SK-N-SH (cell line): ENCODE measurements at places on chromosomes 6 and 20. TPM values are rescaled to one million over a fixed set of nuclear protein-coding genes. Genes with fewer than 3 reads are reported as not detected.

DNA sequence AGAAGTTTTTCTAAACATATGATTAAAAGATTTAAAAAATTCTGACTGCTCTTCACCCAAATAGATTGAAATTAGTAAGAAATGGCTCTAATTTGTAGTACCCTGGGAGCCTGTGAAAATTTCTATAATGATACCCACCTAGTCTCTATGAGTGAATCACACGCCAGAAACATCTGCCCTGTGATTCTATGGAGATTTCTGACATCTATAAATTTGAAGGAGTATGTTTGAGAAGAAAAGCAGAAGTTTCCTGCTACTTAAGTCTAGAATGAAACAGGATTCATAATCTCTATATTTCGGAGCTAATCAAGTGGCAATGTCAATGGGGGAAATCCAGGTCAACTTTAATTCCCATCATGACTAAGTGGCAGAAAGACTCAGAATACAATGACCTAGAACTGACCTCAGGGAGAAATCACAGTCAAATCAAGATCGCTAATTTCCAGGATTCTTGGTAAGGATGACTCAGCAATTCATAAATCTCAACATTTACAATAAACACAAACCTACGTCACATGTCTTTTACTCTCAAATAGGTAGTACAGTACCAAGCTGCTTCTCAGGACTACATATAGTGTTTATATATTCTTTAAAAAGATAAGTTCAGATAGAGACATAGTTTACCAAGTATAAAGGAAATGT is 186.2 kb upstream of the TNFAIP3 start:
- DNase-seq, result no peak

DNA sequence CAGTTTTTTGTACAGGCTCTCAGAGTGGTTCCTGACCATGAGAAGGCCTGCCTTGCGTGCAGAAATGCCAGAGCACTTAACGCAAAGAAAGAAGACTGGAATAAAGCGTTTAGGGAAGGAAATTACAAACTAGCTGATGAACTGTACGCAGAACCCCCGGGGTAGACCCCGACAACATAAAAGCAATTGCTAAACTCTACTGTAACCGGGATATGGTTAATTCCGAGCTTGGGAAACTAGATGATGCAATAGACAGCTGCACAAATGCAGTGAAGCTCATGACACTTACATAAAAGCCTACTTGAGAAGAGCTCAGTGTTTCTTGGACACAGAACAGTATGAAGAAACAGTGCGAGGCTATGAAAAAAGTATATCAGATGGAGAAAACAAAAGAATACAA is 35.7 kb downstream of the CITED2 start:
- DNase-seq, result no peak

GRCh38 chr6:151254451-151255081 is 14.8 kb downstream of the AKAP12 start:
- no peak for DNase-seq

- DNase-seq, result peak; percentile 35
Measured at GRCh38 chr6:149134511-149134933, 183.0 kb upstream of the TAB2 start.

GRCh38 chr6:62285612-62286469 is at the start of gene KHDRBS2:
Gene KHDRBS2 (minus strand): TSS chr6:62286225.
- DNase-seq, result peak; percentile 30

The PPP1R16B gene
- polyA plus RNA-seq, result 0.28 and 0.91 TPM in 2 replicates

DNA sequence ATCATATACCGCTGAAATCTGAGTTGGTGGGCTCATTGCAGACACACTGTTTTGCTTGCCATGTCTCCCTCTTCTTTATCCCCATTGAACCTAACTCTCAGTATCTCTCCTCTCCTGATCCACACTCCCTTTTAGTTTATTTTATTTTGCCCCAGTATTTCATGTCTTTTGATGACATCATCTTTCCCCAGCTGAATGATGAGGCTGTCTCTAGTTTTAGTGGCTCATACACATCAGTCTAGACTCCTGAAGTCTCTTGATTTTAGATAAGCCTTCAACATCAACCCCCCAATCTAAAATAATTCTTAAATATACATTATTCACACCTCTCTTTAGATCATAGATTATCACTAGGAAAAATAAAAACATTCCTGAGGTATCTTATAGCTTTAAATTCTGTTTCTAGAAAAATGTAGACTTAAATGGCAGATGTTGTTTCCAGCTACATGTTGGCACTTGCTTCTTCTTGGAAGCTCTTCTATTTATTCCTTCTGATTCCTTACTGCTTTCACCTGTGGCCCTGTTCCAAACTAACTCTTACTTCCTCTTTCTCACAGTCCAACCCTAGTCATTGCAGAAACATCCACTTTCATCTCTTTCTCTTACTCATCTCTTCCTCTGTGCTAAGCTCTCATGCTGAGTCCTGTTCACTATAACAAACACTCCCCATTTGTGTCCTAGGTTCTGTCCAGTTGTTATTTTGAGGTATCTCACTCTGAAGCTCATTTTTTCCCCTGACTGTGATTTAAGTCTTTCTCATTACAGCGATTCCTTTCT is 191.9 kb upstream of the SLC35B3 start:
- DNase-seq, result no peak

DNA sequence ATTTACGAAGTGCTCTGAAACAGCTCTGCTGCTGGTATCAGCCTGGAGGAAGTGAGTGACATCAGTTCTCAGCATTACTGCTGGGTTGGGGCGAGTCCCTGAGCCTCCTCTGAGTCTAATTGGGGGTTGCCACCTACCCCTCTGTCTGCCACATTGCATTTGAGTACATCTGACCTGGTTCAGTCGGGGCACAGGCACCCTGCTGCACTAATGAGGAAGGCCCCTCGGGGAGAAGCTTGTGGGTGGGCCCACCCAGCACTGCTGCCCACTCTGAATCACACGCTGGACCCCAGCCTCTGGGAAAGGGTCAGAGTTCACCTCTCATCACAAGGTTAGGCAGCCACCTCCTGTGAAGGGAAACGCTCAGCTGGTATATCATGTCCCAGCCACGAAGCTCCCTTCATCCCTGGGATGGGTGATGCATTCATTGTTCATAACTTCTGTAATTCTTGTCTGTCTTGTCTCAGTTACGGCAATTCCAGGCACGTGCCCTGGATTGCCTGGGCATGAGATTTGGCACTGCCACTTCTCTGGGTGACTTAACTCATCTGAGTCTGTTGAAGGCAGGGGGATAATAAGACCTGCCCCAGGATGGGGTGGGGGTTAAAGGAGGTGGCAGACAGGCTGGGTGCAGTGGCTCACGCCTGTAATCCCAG is 13.3 kb downstream of the DNMT3B start:
- no peak for DNase-seq

DNA sequence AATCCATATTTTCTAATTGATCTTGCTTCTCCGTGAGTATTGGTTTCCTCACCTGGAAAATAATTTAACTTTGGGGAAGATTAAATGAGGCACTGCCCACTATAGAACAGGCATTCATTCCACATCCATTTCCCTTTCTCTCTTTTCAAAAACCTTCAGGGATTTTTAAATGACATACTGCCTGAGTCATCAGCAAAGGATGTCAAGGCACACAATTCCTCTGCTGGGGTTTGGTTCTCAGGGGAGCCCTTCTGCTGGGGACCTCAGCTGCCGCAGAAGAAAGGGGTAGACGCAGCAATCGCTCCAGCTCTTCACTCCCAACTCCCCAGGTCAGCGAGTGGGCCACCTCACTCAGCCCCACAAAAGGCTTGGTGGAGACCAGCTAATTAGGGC is 90.7 kb upstream of the BACH2 start:
- DNase-seq, result no peak

The DNAAF9 gene
- polyA plus RNA-seq, result 5.5 and 7.9 TPM in 2 replicates

DNA sequence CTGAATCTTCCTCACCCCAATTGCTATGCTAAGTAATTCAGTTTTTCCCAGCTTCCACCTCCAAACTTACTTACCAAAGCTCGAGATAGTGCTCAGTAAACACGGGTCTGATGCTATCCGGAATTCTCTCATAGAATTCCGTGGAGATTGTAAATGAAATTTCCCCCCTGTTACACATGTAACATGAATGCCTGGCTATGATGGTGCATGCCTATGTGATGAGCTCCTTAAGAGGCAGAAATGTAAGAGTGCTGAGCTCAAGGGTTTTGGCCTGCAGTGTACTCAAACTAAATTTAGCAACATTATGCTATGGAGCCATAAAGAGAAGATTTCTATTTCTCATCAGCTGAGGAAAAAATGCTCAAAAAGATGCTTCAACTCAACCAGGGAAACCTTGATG is 133.4 kb upstream of the FUT9 start:
- no peak for DNase-seq

GRCh38 chr20:4697831-4698221 is 23.9 kb upstream of the PRND start:
- DNase-seq, result no peak

- DNase-seq, result no peak
Measured at GRCh38 chr20:31809661-31810060, 9.5 kb upstream of the MYLK2 start.

The SLC12A5 gene
- 8.5 and 19.9 TPM in 2 replicates for polyA plus RNA-seq

GRCh38 chr20:13758884-13759283 is 25.8 kb downstream of the ESF1 start:
- DNase-seq, result no peak

GRCh38 chr6:11632231-11632630 is 94.7 kb downstream of the TMEM170B start:
- DNase-seq, result no peak

The CLIC5 gene
- polyA plus RNA-seq, result 0.03 TPM in 1 of 2 replicates, not detected in the other

DNA sequence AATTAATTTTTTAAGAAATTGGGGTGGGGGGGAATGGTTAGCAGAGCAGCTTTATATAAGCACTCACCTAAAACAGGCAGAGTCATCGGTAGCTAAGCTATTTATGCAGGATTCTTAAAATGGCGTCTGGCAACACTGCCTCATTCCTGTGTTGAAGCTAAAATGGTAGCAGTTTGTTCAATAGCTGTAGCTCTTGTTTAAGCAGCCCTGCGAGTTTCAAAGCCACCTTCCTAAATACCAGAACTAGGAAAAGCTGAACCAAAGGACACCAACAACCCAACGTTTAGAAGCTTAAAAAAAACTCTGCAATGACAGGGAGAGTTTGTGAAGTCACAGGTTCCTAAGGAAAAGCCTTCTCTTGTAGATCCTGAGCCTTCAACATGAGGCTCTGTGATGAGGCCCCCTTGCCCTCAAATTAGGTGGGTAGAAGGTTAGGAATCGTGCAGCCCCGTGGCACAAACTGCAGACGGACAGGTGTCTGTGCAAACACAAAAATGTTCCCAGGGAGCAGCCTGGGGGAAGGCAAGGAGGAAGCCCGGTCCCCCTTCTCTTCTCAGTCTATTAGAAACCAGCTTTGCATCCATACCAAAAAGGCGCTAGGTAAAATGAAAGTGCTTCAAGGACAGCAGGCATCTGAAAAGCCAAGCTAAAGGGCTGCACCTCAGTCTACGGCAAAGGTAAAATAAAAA is 4.7 kb downstream of the ZMYND8 start:
- peak; percentile 27 for DNase-seq

DNA sequence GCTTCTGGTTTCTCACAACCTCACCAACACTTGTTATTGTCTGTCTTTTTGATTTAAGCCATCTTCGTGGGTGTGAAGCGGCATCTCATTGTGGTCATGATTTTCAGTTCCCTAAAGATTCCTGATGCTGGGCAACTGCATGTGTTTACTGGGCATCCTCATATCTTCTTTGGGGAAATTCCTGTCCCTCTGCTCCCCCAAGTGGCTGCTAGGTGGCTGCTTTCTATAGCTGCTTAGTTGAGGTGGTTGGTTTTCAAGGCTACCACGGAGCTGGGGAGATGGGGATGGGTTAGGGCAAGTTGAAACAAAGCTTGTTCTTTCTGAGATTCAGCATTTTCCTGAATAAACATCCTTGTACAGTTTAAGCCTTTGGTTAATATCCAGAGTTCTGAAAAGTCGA is 403.9 kb upstream of the SULF2 start:
- no peak for DNase-seq

GRCh38 chr6:3797231-3798054 is 45.9 kb upstream of the PXDC1 start:
- no peak for DNase-seq

- no peak for DNase-seq
Measured at GRCh38 chr6:131062241-131063027, 611 bp downstream of the EPB41L2 start.

- no peak for DNase-seq
Measured at GRCh38 chr6:33901822-33902456, 98.1 kb upstream of the MLN start.

DNA sequence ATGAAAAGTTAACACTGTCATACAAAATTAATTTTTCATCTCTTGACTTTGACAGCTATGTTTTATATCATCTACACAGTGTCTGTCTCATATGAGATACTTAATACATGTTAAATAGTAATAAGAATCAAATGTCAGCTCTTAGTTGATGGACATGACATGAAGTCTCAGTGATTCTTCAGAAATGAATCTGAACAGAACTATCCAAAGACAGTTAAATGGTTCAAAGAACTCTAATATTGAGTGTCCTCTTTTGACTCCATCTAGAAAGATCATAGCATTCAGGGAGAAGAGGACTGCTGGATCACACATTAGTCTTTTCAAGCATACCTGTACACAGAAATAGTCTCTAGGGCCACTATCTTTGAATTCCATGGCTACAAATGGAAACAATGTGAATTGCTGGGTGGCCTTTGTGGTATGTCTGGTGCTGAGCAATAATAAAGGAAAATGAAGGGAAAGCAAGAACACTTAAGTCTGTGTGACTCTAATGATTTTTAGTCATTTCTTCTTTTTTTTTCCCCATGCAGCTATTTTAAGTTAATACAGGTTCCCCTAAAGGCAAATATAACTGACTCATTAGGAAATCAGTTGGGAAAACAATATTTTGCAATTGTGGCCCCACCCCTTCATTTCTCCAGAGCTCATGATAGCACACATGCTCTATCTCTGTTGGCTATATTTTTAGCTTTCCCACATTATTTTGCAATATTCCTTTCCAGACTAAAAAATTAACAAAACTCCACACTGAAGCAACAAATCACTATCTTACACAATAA is 367.5 kb downstream of the GRIK2 start:
- no peak for DNase-seq

The PMEPA1 gene
- 5.9 and 7.1 TPM in 2 replicates for polyA plus RNA-seq

DNA sequence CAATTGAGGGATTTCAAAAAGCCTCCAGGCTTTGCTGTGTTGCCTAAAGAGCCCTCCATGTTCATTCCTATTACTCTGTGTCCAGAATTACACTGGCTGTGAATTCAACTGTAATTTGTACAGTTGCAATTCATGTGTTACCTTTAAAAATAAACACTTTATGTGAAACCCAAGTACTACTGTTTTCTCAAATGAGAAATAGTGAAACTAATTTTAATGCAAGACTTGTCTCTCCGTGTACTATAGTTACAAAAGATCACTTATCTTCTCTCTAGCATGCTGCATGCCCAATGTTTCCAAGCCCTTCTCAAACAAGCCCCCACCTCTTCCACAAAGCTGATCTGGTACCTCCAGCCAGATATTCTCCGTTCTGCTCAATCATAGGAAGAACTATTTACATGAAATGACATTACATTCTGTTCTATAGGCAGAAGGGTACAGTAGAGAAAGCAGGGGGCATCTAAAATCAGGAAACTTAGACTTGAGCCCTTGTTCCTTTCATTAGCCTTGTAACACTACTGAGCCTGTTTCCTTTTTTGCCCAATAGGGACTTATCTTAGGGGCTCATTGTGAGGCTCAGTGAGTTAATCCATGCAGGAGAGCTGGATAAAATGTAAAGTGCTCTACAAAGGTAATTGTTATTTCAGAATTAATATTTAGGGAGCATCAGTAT is 12.3 kb upstream of the COL9A1 start:
- DNase-seq, result no peak

The MYL9 gene
- not detected in 2 replicates for polyA plus RNA-seq

The PDE7B gene
- 1.9 and 2.2 TPM in 2 replicates for polyA plus RNA-seq

The CCN5 gene
- 0.05 TPM in 2 replicates for polyA plus RNA-seq

GRCh38 chr6:112502351-112503090 is 155.4 kb downstream of the RFPL4B start:
- DNase-seq, result peak; percentile 26

GRCh38 chr6:129795261-129795660 is 65.9 kb downstream of the TMEM244 start:
- no peak for DNase-seq
